ENCODE measurements at places on chromosomes 2 and 18.

- no peak for DNase-seq
These were observed 132.8 kb upstream of the NCK2 start for GRCh38 chr2:105611811-105612424.

- no peak for DNase-seq
These were observed 329.4 kb downstream of the DLGAP1 start for GRCh38 chr18:4125627-4126230.

DNA sequence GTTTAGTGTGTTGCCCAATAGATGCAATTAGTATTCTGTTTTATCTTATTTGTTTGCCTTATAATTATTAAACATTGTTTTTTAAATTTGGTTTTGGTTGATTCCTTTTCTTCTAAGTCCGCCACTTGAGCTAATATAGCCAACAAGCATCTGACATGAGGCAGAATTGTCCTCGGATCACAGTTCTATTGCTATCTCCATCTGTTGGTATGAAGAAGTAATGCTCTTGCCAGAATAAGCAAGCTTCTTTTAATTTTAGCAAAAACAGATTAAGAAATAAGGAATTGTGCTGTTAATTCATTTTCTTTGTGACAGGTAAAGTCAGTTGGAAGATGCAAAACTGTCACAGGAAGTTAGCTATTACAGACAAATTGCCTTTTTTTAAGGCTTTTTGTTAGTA lies 54.3 kb downstream of the R3HDM1 start:
- no peak for DNase-seq

GRCh38 chr2:38498045-38498481 lies 104.7 kb downstream of the HNRNPLL start:
- no peak for DNase-seq

- DNase-seq = peak; percentile 73
These were observed at the start of gene ADI1 for GRCh38 chr2:3519255-3520205. ADI1 (minus strand) TSS chr2:3519531; CDS start chr2:3519487, 44 bp downstream.

GRCh38 chr2:219252900-219253752 lies at the start of gene TUBA4B:
TUBA4B (plus strand) TSS chr2:219253243; CDS start chr2:219253408, 165 bp downstream.
- DNase-seq = peak; percentile 31

DNA sequence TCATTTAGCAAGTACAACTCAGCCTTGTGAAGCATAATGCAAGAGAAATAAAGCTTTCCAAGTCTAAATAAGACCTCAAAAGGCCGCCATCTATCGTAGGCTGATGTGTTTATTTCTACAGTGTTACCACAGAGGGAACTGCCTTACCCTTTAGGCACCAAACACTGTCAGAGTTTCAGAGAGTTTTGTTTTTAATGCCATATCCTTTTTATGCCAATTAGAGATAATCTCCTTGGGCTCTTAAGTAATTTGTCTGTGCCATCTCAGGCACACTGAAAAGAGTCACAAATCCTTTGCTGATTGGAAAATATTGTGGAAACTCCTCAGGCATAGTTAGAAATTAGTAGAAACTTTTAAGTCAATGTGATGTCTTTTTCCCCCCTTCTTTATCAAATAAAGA lies 797.1 kb downstream of the SLC4A3 start:
- no peak for DNase-seq

DNA sequence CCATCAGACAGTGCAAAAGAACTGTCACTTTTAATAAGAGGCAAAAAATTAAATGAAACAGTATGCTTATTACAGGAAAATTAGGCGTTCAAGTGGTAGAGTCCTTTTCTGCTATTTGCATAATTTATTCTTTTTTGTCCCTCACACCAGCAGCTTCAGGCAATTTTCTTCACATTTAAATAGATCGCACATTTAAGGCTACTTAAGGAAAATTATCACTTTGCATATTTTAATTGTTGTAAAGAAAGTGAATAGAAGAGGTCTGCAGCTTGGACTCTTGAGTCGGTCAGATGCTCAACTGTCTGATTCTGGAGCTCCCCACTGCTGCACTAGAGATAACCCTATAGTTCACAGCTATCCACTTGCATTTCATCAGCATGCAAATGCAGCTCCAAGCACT lies 141.3 kb downstream of the FIGN start:
- no peak for DNase-seq

Measured in endothelial cell (in vitro differentiated cells).